ENCODE measurements at places on chromosomes 5 and 9.

GRCh38 chr5:123047706-123048105, 11.2 kb upstream of the PPIC start:
- no peak for DNase-seq

DNA sequence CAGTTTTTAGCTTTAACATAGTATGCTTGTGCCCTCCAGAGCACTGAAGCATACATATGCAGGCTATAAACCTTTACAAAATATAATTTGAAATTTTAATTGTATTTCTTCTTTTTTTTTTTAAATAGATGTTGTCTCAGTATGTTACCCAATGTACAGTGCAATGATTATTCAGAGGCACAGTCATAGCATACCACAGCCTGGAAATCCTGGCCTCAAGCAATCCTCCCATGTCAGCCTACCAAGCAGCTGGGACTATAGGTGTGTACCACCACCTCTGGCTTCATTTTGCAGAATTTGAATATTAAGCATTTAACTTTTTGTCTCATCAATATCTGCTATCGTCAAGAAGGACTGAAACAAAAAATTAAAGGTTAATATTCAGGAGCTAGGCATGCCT, 16.9 kb upstream of the ZNF782 start:
- DNase-seq = no peak

DNA sequence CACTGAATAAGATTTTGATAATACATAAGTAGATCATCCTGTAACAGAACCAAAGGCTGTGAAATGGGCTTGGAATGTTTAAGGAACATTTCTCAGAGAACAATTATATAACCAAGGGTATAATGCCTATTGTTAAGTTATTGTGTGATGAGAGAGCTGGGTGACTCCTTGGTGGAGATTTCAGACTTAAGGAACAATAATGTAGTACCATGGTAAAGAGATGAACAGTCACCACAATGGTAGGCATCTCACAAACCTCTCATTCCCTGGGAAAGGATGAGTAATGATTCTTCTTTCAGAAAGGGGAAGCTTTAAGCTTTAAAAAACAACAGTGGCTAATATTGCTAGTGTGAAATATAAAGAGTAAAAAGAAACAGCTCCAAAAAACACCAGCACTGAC, 147.4 kb downstream of the TRIM36 start:
- no peak for DNase-seq

DNA sequence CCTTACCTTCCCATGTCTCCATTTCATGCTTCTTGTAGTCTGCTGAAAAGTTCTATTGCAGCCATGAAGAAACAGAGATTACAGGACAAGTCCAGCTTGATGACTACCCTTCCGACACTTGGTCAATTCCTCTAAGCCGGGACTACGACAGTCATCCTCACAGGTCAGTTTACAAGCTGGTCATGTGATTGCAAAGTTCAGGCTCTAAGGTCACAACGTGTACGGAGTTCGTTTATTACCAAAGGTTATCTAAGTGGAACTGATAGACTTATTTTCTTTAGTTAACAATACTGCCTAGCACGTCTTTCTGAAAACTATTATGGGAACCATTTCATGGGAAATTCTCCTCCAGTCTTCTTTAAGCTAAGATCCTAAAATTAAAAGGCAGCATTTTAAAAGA, 88.5 kb upstream of the NR5A1 start:
- DNase-seq = peak; percentile 72

- no peak for DNase-seq
Observed at GRCh38 chr9:106868565-106868964, 5.6 kb downstream of the ZNF462 start.

DNA sequence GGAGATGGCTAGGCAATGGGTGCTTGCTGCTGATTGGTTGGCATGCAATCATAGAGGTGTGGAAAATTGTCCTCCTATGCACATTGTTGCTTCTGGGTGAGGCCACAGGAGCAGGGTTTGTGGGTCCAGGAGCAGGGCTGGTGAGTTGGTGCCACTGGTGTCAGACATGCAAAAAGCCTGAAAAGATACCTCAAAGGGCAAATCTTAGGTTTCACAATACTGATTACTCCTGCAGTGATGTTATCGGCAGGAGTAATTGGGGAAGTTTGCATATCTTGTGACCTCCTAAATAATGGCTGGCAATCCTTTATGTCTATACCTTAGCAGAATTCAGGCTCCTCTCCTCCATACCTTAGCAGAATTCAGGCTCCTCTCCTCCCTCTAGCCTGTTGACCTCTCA, 25.2 kb downstream of the SLC25A48 start:
- no peak for DNase-seq

- DNase-seq = peak; percentile 76
Observed at GRCh38 chr9:83959061-83959460, 21.0 kb downstream of the HNRNPK start.

GRCh38 chr9:97293818-97294217, 13.6 kb upstream of the CCDC180 start:
- DNase-seq = no peak

- peak; percentile 48 for DNase-seq
Observed at GRCh38 chr5:78797936-78798672, 149.5 kb upstream of the LHFPL2 start.

DNA sequence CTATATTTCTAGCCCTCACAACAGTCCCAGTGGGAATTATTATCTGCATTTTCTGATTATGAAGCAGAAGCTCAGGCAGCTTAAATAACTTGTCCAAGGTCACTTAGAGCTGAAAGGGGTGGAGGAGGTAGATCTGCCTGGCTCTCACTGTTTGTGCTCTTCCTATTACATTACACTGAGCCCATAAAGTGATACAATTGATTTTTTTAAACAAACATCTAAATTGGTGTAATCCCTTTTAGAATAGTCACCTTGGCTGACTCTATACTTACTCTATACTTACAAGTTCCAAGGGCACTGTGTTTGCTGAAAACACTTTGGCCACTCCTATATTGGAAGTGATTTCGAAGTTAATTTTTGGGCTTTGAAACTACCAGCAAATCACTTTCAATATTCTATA, 144.7 kb downstream of the APBA1 start:
- DNase-seq = no peak

GRCh38 chr9:94140418-94140780, 56.1 kb downstream of the PTPDC1 start:
- DNase-seq = no peak

- no peak for DNase-seq
Observed at GRCh38 chr9:22119522-22120158, 110.5 kb upstream of the CDKN2B start.

All from mesenchymal stem cell (in vitro differentiated cells and primary cell).